ENCODE measurements at places on chromosomes 3 and 15. TPM values are rescaled to one million over a fixed set of nuclear protein-coding genes. Genes with fewer than 3 reads are reported as not detected.

The ITPR1 gene
- total RNA-seq = 8.9 TPM

The SCN11A gene
- total RNA-seq = 0.25 TPM

The FBXL2 gene
- 9.7 TPM for total RNA-seq

The HIGD2B gene
- not detected for total RNA-seq

The GRIP2 gene
- 0.90 TPM for total RNA-seq

The SOX14 gene
- not detected for total RNA-seq

The IFT122 gene
- 38.0 TPM for total RNA-seq

The PDZRN3 gene
- 40.5 TPM for total RNA-seq

The CCNDBP1 gene
- 44.6 TPM for total RNA-seq

The SYNPR gene
- total RNA-seq = not detected

The ARPC4 gene
- total RNA-seq = 198 TPM

The SERPINI2 gene
- not detected for total RNA-seq

The OR5K3 gene
- not detected for total RNA-seq

The PCOLCE2 gene
- total RNA-seq = 31.6 TPM

All from fibroblast of the aortic adventitia (primary cell).